Skeletal muscle cell (primary cell): ENCODE measurements at places on chromosomes 11 and 22.

DNA sequence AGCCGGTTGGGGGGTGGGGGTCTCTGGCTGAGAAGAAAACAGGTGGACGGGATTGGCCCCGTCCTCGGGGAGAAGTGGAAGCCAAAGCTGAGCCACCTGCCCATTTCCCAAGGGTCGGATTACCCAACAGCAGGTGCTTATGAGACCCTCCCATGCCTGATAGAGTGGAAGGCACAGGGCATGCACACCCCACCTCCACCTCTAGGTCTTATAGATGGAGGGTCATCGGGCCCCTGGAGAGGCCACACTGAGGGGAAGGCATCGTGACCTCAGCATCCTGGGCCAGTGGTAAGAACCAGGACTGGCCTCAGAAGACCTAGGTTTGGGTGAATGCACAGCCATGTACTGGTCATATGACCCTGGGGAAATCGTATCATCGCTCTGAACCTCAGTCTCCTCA lies 85.9 kb downstream of the BUD13 start:
- DNase-seq, result no peak

DNA sequence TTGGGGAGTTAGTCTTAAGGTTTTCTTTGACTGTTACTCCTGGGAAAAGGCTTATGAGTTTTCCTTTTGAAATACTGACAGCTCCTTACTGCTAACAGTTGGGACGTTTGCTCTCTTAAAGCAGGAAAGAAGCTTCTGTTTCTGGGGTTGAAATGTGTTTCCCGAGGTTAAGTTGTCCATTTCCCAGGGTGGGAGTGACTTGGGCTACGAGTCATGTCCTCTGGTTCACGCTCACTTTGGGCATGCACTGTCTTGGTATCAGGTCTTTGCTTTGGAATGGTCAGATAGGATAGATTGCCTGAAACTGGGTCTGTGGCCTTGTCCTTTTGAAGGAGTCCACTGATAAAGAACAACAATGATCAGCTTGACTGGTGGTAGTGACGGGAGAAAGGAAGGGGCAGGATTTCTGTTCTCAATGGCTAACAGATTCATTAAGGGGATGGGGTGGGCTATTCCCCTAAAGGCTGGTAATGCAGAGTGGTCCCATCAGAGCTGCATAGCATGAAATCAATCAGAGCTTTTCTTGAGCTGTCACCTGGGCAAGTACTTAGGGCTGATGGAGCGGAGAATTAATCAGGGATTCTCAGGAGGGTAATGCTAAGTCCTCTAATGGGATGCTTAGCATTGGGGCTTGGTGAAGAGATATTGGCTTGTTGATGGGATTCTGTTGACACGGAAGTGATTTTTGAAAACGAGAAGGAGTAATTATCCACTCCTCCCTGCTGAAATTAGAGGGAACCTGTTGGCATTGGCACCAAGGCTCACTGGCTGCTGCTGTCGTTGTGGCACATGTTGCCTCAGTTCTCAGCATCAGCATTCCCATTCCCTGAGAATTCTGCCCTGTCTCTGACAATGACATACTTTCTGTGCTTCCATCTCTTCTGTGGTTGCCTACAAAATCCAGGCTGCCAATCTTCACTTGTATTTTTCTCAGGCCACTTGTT lies 81.6 kb downstream of the TEAD1 start:
- DNase-seq, result no peak

DNA sequence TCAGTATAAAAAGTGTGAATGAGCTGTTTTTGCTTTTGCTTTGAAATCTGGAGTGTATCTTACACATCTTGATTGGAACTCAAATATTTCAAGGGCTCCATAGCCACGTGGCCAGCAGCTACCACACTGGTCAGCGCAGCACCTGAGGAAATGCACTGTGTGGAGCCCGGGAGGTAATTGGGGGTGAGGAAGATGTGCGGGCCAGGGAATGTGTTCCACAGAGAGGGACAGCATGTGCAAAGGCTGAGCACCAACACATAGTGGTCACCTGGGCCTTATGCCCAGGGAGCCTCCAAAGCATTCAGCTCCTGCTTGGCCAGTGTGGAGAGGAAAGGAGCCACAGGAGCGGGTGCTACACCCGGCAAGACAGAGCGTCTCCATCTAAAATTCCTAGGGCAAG lies 20.8 kb downstream of the RELT start:
- no peak for DNase-seq

GRCh38 chr11:48193876-48194275 lies 22.7 kb upstream of the OR4B1 start:
- DNase-seq, result no peak

GRCh38 chr11:123035831-123036230 lies 26.1 kb downstream of the HSPA8 start:
- no peak for DNase-seq

- DNase-seq, result no peak
Measured at GRCh38 chr11:2382936-2383851, 6.1 kb downstream of the CD81 start.

- DNase-seq, result no peak
Measured at GRCh38 chr11:73142128-73142377, at the start of gene FCHSD2. Gene FCHSD2 (minus strand): TSS chr11:73142318. CDS start chr11:73141877, 441 bp downstream.

- no peak for DNase-seq
Measured at GRCh38 chr11:117887431-117888138, 11.1 kb upstream of the FXYD6 start.

DNA sequence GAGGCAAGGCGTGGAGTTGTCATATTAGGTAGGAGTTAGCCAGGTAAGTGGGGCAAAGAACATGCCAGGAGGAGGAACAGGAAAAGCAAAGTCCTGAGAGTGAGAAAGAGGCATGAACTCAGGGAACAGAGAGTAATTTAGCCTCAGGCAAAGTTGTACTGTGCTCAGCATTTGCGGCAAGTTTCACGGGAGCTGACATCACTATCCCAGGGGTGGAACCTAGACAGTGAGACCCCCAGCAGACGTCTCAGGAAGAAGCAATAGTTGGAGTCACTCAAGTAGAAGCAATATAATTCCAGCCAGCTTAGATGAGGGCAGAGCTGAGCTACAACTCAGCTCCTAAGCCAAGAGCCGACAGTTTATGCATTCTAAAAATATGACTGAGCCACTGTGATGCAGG lies 426.0 kb upstream of the ISX start:
- DNase-seq, result no peak

DNA sequence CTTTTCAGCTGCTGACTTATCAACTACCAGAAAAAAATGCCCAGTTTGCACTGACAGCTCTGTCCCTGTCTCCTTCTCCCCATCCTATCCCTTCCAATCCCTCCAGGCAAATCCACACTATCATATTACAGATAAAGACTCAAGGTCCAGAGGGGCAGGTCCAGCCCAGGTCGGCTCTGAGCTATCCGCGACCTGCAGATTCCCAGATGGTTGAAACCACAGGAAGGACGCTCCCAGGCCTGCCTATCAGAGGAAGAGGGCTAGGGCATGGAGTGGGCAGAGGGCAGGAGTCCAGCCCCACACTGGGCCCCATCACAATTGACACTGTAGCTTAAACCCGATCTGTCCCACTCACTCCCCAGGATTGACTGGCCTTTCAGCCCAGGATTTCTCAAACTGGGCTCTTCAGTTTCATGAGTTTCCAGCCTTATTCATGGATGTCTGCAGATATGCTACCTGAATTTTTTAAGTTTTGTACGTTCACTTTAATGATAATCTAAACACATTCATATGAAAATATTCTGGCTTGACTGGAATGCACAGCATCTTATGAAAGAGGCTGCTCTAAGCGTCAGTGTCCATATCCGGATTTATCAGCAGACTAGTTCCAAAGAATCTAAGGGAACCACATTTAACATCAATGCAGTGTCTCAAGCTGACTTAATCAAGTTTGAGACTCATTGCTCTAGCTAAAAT lies 16.4 kb upstream of the FCHSD2 start:
- DNase-seq, result no peak

DNA sequence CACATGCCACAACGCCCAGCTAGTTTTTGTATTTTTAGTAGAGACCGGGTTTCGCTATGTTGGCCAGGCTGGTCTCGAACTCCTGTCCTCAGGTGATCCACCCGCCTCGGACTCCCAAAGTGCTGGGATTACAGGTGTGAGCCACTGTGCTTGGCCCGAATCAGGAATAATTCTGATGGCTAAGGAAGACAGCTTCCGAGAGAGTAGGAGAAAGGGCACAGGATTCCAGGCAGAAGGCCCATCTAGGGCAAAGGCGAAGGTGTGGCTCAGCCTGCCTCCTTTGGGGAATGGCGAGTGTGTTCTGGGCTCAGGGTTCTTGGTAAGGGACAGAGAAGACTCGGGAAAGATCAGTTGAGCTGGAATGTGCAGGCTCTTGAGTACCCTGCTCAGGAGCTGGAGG lies 1.6 kb upstream of the SYCE3 start:
- no peak for DNase-seq

DNA sequence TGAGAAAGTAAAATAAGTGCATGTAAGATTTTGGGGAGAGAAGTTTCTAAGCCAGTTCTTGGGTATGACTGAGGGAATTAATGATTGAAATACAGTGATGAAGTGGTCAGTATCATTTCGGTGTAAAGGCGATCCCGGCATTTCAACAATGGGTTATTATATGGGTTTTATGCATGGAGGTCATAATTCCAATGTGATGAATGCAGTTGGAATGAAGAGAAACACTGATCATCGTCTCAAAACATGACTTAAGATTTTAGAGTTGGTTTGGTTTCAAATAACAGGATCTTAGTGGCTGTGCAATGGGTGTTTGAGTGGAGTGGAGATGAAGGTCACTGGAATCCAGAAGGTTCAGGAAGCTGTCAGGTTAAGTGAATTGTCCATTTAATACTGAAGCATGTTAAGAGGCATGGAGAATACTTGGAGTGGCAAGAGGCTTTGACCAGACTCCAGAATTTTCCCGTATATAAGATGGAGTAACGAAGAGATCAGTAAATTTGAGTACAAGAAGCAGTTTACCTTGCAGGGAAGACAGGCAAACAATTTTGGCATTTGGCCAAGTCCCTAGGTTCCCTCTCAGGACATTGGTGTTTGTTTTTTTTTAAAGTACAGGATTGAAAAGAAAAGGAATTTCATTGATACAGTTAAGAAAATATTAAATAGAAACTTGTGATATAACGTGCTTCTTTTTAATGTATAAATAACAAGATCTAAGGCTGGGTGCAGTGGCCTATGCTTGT lies 96.4 kb upstream of the BIRC3 start:
- DNase-seq, result no peak

DNA sequence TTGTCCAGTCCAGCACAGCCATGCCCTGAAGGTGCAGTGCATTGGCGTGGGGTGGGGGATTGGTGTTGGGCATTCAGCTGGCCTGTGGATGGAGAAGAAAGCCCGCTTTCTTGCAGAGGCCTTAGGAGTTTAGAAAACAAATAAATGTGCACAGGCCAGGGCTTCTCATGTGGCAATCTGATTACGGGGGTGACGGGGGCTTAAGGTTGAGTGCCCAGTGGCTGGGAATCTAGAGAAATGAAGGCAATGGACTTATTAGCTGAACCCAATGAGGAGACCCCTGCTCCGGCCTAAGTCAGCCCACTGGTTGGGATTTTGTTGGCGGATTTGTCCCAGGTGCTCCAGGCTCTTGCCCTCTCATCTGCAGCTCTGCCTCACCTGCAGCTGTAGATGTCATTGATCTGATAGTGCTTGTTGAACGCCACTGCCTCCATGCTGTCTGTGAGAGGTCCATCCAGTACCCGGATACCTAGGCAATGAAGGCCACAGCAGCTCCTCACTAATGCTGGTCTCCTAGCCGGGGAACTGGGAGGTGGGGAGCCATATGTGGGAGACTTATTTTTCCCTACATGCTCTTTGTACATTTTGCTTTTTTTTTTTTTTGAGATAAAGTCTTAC lies 6.2 kb downstream of the PCSK7 start:
- DNase-seq, result no peak

- DNase-seq, result no peak
Measured at GRCh38 chr22:21102659-21103267, 57.0 kb downstream of the LRRC74B start.

GRCh38 chr22:49765091-49765771 lies 62.4 kb downstream of the BRD1 start:
- no peak for DNase-seq

- no peak for DNase-seq
Measured at GRCh38 chr22:20027966-20028854, 7.3 kb downstream of the TANGO2 start.

- DNase-seq, result no peak
Measured at GRCh38 chr22:48268771-48269552, 1506.5 kb downstream of the TBC1D22A start.

GRCh38 chr11:68350759-68351449 lies 38.5 kb downstream of the LRP5 start:
- no peak for DNase-seq
